Activated CD4-positive, alpha-beta T cell treated with anti-CD3 and anti-CD28 coated beads, Interleukin-2, amount 50 U/mL, for 1 hour (primary cell): ENCODE measurements at places on chromosomes 1 and 21.

DNA sequence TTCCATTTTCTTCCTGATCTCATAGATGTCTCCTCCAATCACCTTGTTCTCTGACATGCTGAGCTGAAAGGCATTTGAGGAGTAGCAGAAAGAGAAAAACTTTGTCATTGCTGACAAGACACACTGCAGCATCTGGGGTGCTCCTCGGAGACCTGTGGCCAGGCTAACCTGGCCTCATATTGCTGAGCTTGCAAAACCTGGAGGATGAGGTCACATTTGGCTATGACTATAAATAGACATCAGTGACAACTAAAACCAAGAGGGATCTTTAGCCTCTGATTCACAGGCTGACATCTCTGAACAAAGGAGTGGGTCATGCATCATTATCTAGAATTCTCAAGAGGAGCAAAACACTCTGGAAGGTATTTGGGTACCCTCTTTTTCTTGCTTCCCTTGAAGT, 83.7 kb downstream of the PROX1 start:
- DNase-seq = no peak

- no peak for DNase-seq
Measured at GRCh38 chr1:221045842-221046831, 166.9 kb downstream of the HLX start.

- DNase-seq = no peak
Measured at GRCh38 chr1:79792219-79792930, 785.8 kb upstream of the ADGRL4 start.

DNA sequence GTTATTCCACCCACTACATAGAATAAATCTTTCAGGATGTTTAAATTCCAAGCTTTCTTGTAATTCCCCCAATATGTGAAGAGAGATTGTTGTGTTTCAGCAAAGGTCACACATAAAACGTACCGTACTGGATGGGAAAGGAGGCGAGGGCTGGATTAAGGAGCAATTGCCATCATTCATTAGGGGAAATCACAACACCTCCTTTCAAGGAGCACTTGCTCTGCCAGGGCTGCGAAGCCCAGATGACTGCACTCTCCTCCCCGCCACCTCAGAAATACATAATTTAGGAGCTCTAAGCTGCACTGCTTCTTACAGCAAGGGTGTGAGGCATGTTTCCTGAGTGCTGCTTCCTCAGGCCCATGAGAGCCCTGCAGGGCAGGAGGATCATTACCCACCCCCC, 29.6 kb downstream of the MATN1 start:
- no peak for DNase-seq

DNA sequence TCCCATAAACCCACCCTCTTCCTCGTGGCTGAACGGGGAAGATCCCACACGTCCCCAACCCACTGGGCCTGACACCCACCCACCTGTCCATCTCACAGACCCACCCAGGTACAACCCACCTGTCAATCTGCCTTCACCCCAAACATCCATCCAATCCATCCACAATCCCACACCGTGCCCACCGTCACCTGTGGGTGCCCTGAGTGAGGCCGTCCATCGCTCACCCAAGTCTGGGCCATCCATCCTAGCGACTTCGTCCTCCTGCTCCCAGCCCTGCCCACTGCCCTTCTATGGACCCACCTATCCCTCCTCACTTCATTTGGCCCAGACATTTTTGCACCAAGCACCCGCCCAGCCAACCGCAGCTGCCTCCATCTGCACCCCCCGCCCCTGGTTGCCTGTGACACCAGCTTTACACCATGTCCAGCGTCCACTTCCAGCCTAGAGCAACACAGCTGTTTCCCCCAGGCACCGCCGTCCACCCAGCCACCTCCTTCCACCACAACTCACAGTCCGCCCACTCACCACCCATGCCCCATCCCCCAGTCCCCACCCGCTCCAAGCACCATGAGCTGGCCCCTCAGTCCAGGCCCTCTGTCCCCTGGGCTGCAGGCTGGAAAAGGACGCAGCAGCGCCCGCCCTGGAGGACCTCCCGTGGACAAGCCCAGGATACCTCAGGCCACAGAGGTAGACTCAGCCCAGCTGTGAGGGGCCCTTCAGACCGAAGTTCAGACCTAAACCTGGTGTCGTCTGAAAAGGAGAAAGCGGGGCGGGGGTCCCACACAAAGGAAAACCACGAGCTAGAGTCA, 7.7 kb downstream of the TTLL10 start:
- DNase-seq = no peak
